ENCODE measurements at places on chromosomes 4 and X.

- H3K4me3 ChIP-seq = no peak overlapping the region
- H3K36me3 ChIP-seq = no peaks in the 10 kb centered on the region
- no peaks in the 10 kb centered on the region for H3K4me1 ChIP-seq
- DNase-seq = no peak
Measured at GRCh38 chr4:77332696-77333270, 175.8 kb downstream of the CCNG2 start.

- no peak for DNase-seq
- no peaks in the 10 kb centered on the region for H3K36me3 ChIP-seq
Measured at GRCh38 chr4:118915468-118915867, 26.8 kb downstream of the SYNPO2 start.

DNA sequence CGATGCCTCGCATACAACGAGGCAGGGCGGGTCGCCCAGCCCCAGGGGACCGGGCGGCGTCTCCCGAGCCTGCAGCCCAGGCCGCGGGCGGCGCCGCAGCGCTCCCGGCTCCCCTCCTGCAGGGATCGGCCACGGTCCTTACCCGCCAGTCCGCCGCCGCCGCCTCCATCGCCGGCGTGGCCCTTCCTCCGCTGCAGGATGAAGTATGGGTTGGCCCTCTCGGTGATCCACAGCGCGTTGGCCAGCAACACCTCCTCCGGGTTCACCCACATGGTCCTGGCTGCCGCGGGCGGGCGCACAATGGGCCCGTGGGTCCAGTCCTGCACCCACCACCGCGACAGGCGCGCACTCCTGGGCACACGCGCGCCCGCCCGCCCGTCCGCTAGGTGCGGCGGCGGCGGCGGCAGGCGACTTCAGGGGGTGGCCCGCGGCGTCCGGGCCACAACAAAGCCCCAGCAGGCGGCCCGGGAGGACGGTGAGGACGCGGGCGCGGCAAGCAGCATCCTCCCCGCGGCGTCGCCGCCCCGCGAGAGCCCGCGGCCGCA is 339 bp downstream of the TBC1D9 start:
- peaks cover 5% of the 10 kb centered on the region for H3K27me3 ChIP-seq
- peak overlapping the region; percentile 56 for H3K4me3 ChIP-seq
- H3K4me1 ChIP-seq = peaks cover 8% of the 10 kb centered on the region
- no peaks in the 10 kb centered on the region for H3K36me3 ChIP-seq
- no peak overlapping the region for H3K27ac ChIP-seq
- DNase-seq = no peak

DNA sequence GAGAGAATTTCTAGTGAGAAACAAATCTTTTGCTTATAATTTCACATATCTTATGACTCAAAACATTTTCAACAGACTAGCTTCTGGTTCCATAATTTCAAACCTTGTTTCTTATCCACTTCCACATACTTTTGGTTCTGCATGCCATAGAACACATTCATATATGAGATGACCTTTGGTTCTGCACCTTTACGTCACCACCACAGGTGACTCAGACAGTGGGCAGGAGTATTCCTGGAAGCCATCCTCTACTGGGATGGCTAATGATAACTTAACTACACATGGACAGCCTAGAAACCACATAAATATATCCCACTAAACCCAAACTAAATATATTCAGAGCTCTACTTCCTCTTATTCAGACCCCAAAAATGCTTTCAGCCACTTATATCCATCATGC is 133.3 kb downstream of the DCK start:
- H3K27ac ChIP-seq = no peak overlapping the region
- H3K36me3 ChIP-seq = no peaks in the 10 kb centered on the region
- no peaks in the 10 kb centered on the region for H3K27me3 ChIP-seq
- H3K4me1 ChIP-seq = peaks cover 10% of the 10 kb centered on the region

Measured in natural killer cell (primary cell).